ENCODE measurements at places on chromosomes 13 and 19.

- no peak for DNase-seq
Measured at GRCh38 chr13:98372876-98373275, 195.8 kb upstream of the RNF113B start.

DNA sequence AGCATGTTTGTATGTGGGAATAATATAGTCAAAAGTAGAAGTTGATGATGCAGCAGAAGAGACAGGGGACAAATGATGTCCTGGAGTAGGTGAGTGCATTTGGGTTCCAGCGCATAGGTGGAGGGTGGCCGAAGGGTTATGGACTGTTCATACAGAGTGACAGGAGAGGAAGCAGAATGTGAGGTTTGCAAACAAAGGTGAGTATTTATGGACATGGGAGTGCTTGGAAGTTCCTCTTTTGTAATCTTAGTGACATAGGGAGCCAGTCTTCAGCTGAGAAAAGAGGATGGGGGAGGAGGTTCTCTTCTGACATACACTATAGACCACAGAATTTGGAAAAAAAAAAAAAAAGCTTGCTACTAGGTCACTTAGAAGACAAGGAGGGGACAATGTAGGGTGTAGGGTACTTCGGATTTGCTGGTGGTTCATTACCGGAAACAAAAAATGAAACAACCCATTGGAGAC, 331.6 kb downstream of the DLEU7 start:
- DNase-seq: no peak

DNA sequence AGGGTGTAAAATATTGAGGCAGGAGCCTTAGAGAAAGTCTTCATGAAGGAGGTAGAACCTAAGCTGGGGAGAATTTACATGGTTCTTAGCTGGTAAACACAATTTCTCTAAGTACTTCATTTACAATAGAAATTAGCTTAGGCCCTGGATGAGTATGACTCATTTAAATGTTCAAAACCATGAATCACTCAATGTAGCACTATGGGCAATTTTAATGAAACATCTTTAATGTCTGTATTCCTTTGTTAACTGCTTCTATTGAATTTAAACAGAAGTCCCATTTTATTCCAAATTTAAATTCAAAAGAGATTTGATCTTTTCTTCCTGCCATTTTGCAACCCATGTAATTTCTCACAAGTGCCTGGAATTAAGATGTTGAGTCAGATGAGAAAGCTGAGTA, 252.1 kb downstream of the RFC3 start:
- no peak for DNase-seq

DNA sequence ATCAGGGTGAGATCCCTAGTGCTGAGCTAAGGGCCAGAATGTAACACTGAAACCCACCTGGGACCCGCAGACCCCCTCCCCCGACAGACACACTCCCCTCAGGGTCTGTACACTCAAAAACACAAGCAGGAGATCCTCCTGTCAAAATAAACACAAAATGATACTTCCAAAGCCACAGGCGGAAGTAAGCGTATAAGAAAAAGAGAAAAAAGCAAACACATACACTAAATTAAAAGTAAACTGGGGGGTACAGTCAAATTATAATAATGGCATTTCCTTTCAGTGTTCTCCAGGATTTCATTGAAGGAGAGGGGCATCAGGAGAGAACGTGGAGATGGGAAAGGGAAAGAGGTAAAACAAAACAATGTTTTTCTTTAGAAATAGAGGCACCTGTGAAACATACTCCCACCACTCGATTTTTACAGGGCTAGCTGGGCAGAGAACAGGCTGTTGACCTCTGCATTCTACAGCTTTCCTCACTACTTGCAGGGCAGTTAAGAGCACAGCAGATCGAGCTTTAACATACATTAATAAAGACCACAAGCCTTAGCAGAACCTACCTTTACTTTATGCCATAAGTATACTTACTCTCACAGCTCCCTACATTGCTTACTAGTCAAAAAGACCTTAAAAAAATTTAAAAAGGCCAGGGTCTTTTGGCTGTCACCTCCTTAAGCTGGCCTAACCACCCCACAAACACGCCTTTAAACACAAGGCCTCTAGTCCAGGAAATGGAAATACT, 5.3 kb downstream of the ZIC5 start:
- no peak for DNase-seq

- DNase-seq: no peak
Measured at GRCh38 chr19:13984875-13985741, 21.0 kb downstream of the RFX1 start.

GRCh38 chr13:43057653-43058317, 34.4 kb downstream of the DNAJC15 start:
- DNase-seq: no peak

DNA sequence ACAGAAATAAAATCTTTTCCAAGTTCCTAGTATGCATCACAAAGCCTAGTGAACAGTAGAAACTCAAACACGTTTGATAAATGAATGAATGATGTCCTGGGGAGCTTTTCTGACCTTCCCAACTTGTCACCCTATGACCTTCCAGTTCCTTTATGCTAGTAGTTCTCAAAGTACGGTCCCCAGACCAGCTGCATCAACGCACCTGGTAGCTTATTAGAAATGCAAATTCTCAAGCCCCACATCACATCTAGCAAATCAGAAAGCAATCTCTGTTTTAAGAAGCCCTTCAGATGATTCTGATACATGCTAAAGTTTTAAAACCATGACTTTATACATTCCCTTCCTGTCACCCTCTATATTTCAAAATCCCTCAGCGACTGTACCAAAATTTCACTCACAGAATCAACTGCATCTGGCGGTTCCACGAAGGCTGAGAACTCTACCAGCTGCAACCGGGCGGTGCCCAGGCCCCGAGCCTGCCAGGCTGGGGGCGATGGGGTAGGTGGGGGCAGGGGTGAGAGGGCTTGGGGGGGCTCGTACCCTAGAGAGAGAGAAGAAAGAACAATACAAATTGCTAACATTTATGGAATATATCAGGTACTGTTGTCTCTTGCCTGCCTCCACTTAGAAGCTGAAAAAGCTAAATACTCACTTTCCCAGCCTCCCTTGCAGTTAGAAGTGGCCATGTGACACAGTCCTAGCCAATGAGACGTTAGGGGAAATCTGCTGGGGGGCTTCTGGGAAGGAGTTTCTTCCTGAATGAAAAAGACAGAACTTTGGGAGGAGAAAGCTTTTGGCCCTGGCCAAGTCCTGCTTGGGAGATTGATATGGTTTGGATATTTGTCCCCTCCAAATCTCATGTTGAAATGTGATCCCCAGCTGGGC, 13.3 kb downstream of the CD37 start:
- DNase-seq: no peak

DNA sequence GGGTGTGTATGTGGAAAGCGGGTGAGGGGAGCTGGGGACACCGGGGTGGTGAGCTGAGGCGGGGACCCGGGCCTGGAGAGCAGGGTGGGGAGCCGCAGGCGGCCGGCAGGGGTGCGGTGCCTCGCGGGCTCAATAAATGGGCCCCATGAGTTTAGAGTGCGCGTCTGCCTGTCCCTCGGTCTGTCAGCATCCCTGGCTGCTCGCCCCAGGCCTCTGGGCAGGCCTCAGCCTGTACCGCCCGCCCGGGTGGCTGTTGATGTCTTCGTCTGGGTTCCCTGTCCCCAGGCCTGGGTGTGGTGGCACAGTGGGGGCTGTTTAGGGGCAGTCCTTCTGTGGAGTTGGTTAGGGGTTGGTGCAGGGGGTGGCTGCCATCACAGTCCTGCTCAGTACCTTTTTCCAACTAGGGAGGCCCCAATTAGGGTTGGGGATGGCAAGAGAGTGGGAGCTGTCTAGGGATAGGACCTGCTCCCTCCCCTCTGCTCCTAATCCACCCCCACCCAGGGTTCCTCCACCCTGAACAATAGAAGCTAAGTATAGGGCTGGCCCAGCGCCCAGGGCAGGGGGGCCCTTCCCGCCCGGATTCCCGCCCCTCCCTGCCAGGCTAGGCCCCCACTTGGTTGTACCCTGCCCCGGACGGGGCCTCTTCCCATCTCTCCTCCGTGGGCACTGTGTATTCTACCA, 12.2 kb downstream of the CIC start:
- DNase-seq: no peak
